Endothelial cell of umbilical vein (primary cell): ENCODE measurements at places on chromosomes 5 and 9. TPM values are rescaled to one million over a fixed set of nuclear protein-coding genes. Genes with fewer than 3 reads are reported as not detected.

- DNase-seq, result peak; percentile 77
Measured at GRCh38 chr9:6080154-6080716, 64.8 kb upstream of the RANBP6 start.

DNA sequence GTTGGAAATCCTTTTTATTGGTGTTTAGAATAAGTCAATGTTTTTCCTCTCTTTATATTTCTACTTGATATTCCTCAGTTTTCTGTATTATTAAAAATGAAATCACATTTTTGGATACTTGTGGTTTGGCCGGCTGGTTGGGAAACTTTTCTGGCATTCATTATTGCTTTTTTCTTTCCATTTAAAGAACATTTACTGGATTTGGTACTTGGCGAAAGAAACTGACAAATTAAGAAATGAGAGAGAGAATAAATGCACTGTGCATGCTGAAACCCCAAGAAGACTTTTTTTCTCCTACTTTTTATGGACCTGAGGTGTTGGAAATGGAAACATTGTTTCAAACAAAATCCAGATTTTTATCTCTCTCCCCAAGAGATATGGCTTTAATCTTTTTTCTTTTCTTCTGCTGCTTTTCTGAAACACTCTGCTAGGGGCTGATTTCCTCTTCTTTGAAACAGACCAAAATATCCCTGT is 128.4 kb downstream of the SNX18 start:
- DNase-seq, result no peak

DNA sequence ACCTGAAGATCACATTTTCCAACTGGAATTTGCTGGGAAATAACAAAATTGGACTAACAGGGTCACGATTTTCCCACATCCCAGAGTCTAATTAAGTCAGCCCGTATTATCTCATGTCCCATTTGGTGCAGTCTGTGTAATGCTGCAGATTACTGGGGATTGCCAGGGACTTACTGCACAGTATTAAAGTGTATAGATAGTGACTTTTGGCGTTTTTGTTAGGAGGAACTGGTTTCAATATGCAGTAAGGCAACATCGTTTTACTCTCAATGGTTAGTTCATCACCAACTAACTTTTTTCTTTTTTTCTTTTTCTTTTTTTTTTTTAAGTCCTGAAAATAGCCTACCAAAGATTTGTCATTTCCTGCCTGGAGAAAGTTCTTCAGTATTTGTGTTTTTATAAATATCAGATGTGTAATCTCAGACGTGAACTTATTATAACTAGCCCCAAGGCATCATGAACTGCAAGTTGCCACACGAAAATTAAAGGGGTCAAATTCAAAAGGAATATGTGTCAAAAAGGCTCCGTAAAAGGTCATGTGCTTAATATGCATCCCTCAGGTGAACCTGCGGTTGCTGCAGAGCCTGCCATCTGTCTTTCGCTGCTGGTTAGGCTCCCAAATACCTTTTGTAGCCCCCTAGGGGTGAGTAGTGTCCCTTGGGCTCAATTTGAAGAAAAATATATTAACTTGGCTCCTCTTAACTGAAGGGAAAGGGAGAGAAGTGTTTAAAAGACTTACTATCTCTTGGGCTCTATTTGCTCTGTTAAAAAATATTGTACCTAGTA is 176.7 kb upstream of the ADAMTSL1 start:
- DNase-seq, result peak; percentile 76

The CBY3 gene
- not detected in 2 replicates for polyA plus RNA-seq

DNA sequence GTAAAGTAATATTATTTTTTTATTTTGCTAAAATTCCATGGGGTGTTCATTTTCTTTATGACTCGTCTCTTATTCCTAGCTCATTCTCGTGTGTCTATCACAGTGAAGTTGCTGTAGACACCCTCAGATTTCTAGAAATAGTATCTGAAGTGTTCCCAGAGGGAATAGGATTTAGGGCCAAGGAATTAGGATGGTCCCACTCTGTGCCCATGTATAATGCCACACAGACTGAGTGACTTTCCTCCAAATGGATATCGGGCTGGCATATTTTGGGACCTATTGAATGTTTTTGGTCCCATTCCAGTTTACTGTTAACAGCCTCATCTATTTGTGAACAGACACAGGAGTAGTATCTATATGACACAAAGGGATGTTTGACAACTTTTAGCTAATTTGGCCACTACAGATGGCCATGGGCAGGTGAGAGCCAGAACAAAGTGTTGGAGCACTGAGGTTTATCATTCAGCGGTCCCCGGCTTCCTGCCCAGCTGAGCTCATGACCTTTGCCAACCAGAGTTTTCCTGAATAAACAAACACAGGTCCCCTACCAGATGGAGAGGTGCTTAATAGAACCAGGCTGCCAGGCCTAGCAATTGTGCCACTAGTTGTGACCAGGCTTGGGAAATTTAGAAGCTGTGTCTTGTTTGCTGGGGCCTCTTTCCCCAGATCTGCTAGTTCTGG is 46.9 kb downstream of the MAP1B start:
- DNase-seq, result peak; percentile 89

- no peak for DNase-seq
Measured at GRCh38 chr5:157518963-157519362, 56.6 kb downstream of the ADAM19 start.

The TXNDC8 gene
- not detected in 2 replicates for polyA plus RNA-seq

The CDC14B gene
- 0.30 and 0.39 TPM in 2 replicates for polyA plus RNA-seq

GRCh38 chr5:151173711-151174611 is 16.4 kb upstream of the ANXA6 start:
- DNase-seq, result no peak
